Posterior cingulate gyrus (tissue), 11 donors: ENCODE measurements at places on chromosomes 5 and 9.

GRCh38 chr5:14501353-14502293 lies 80.0 kb upstream of the OTULINL start:
- DNase-seq = no peak

DNA sequence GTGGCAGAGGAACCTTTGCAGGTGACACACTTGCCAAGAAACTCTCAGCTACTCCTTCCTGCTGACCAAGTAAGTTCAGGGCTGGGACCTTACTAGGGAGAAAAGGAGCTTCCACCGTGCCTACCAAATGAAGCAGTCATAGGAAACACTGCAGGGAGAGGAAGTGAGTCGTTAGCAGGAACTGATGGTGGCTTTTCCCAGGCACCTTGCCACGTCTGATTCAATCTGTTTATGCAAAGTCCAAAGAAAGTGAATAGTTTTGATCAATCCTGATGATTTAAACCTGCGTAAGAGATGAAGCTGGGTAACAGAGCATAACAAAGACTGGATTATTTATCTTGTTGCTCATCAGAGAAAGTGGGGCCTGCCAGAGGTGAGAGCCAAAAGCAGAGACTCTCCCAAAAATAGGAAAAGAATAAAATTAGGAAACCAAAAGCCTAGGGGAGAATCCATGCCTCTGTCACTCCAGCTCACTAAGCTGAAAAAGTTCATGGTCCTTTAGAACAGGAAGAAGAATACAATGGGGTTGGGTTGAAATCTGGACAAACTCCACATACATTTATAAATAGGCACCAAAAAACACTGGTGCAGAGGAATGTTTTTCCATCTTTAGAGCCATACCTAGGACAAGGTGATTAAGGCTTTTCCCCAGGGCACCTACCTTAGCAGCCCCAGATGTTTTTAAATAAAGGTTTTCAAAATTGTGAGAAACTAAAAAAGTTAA lies 9.3 kb upstream of the PFDN1 start:
- no peak for DNase-seq

- DNase-seq = no peak
These were observed 58.0 kb upstream of the CEMIP2 start for GRCh38 chr9:71826279-71826678.

DNA sequence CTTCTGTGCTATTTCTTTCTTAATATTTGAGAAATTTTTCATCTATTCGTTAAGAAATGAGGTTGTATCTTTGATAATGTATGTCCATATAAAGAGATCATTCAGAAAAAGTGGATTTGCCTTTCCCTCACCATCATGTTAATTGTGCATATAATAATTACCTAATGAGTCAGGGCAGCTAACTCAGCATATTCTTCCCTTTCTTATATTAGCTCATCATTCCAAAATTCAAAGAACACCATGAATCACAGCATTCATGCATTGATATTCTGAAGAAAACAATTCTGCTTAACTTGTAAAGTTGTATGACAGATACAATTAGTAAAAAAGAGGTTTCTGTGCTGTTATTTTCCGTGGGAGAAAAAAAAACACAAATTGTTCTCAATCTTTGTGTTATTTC lies 630.6 kb downstream of the TLE1 start:
- no peak for DNase-seq

- no peak for DNase-seq
These were observed 5.8 kb downstream of the BSPRY start for GRCh38 chr9:113355040-113355596.

DNA sequence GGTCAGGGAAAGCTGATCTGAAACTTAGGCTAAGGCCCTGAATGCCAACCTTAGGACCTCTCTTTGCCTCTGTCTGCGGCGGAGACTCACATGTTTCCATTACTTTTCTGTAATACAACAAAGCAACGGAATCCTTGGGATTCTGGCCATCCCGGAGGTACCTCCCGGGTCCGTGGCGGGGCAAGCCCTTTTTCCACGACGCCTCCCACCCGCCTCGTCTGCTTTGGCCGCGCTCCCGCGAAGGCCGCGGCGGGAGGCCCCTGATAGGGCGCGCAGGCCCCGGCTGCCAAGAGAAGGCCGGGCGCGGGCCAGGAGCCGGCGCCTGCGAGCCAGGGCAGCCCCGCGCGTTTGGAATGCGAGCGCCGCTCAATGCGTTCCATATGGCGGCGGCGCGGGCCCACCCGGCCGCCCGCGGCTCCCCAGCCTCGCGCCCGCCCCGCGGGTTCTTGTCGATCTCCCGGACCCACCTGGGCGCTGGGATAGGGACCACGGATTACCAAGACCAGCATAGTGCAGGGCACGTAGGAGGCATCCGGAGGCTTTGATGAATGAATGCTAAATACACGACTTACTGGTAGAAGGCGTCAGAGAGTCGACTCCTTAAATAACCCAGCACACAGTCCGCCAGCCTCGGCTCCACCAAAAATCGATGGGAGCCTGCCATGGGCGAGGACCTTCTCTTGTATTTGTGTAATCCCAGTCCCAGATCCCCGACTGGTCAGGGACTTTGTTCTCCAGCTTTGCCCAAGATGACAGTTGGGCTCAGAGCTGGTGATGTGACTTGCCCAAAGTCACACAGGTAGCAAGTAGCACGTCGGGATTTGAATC lies 17.5 kb upstream of the PHF19 start:
- no peak for DNase-seq

DNA sequence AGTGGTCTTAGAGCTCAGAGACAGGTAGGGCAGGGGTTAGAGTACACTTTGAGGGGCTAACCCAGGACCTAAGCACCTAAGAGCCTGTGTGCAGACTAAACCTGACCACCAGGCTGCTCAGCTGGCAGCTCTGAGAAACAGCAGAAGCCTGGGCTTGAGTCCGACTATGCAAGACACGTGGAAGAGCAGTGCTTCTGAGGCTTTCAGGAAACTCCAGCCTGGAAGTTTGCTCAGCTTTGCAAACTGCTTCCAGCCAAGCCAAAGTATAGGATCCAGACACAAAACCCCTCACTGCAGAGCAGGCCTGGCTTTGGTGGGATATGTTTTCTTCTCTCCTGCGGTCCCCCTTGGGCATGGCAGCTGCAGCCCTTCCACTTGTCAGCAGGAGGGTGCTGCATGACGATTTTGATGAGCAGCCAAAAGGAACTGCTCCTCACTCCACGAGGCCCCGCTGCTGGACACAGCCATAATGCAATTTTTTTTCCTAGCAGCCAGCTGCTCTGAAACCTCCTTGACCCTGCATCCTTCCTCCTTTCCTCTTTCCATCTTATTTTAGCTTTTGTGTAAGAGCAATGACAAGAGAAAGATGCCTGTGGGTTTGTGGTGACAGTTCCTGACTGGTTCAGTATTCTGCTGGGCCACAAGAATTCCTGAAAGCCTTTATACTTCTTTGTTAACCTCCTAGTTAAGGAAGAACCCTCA lies 123.1 kb downstream of the LIFR start:
- no peak for DNase-seq
